ENCODE measurements at places on chromosomes 13 and 19.
A peak's percentile ranks its signal among the peaks of the same experiment; 100 is the strongest.

DNA sequence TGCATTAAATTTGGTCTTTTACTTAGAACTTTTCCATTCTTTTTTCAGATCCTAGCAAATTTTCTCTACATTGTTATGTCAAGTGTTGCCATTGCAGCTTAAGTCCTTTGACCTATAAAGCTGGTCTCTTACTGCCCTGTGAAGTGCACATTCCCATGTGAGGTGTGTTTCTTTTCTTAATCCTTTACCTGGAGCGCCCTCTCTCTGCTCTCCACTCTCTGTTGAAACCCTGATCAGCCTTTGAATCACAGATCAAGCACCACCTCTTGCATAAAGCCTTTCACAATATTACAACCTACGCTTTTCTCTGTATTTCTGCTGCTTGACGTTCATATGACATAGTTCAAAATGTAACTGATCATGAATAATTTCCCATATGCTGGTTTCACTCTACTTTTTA, 84.8 kb downstream of the PCDH17 start:
- DNase-seq, result no peak

- DNase-seq, result no peak
Observed at GRCh38 chr13:65287405-65287804, 1942.7 kb downstream of the PCDH9 start.

DNA sequence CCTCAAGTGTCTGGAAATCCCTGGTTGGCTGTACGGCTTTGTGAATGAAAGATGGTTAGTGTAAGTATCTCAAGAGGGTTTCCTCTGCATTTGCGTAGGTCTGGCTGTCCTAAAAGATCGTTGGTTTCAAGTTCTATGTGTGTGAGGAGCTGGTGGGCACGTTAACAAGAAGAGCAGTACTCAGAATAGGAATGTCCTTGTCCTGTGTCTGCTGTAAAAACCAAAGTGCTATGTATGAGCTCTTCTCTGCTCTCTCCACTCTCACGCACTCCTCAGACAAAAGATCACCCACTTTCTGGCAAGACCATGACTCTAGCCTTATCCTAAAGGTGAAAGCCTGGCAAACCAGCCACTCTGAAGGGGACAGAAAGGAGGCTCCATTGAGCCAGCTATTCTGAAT, 39.1 kb downstream of the USP12 start:
- no peak for DNase-seq

DNA sequence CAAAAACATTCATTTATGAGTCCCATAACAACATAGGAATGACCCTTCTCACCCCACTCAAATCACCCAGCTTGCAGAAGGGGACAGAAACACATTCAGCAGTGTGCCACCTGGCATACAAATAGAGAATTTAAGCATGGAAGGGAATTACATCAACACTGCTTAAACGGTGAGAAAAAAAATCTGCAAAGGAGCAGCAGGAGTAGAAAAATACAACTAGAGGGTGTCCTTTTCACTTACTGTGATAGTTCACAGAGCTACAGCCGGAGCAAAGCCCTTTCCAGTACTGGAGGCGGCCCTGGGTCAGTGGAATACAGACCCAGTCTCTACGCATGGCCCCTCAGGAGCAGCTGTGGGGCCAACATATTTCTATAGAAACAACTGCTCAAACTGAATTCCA, 764.3 kb upstream of the ARGLU1 start:
- DNase-seq, result no peak

DNA sequence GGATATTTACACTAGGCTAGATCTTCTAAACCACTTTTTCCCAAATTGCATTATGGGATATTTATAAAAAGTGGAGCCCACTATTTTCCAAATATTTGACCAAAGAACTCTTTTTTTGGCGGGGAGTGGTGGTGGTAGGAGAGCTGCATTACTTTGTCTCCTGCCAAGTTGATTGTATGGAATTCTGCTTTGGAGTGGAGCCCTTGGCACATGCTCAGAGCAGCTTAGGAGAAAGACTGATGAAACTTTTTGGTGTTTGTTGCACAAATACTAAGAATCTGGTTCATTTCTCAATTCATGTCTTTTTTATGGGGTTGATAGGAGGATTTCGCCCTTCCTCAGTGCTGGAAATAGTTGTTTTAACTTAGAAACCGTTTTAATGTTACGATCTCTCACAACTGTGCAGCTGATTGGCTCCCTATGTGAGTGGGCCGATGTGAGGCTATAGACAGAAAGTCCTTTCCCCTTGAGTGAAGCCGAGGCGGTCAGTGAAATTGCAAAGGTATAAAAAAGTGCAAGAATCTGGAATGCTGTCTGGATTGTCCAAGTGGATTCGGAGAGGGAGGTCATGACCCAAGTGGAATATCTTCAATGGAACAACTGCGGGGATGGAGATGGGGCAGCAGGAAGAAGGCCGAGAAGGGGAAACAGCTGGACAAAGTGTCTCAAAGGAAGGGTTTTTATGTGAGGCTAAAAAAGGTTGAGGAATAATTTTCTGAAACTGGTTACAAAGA, 415.9 kb downstream of the FGF9 start:
- no peak for DNase-seq

- DNase-seq, result peak; percentile 78
Observed at GRCh38 chr19:1025960-1026782, at the start of gene CNN2. Gene CNN2, plus strand, starts transcription at chr19:1026608. Its CDS starts 54 bp downstream, at chr19:1026662.

DNA sequence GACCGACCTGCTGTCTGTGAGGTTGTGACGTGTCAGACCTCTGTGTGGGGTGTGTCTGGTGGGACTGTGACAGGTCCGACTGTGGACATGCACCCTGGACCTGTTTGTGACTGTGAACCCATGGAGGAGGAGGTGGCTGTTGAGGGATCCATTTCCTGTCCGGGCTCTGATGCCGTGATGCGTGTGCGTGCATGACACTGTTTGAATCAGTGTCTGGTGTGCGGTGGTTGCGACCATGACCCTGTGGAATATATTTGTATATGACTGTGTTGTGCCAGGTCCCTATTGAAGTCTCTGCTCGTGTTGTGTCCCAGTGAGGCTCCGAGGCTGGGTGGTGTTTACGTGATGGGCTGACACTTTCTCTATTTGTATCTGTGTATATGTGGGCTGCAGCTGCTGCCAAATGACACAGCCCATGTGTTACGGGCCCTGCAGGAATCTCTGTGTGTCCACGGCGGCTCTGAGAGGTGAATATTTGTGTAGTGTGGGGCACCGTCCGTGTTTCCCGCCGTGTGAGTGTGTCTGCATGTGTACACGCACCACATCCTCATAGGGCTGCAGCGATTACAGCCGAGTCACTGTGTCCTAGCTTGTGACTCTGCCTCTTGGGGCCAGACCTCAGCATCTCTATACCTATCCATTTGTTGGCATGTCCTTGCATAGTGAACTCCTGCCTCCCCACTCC, 18.3 kb downstream of the CCDC97 start:
- DNase-seq, result no peak

DNA sequence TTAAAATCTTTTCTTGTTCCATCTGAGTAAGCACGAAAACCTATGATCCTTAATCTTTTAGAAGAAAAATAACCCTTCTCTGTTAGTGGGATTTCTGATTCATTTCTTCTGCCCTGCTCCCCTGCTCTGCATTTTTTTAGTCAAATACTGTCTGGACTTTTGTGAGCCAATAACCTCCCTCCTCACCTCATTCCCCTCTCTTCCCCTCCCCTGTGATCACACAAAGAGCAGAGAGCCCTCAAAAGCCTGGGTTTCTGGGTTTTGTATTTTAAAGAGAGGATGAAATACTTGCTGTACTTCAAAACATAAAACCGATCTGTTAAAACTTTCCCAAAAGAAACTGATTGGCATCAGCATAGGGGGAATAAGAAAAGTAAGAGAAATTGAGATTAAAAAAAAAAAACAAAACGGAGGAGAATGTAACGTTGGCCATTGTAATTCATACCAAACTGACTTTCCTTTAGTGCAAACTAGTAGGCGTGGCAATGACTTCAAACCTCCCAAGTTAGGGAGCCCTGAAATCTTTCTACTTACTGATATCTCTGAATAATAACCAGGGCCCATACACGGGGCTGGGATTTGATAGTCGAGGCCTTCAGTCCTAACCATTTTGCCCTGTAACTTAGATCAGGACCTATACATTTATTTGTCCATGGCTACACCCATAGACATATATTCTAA, 232.9 kb downstream of the TM9SF2 start:
- DNase-seq, result no peak

- DNase-seq, result no peak
Observed at GRCh38 chr13:70473907-70474306, 365.7 kb upstream of the KLHL1 start.

GRCh38 chr13:113342820-113343691, 20.9 kb downstream of the GRTP1 start:
- DNase-seq, result no peak

- no peak for DNase-seq
Observed at GRCh38 chr13:82344867-82345266, 1537.4 kb downstream of the SLITRK1 start.

- DNase-seq, result no peak
Observed at GRCh38 chr19:45514376-45515051, 7.2 kb downstream of the VASP start.

DNA sequence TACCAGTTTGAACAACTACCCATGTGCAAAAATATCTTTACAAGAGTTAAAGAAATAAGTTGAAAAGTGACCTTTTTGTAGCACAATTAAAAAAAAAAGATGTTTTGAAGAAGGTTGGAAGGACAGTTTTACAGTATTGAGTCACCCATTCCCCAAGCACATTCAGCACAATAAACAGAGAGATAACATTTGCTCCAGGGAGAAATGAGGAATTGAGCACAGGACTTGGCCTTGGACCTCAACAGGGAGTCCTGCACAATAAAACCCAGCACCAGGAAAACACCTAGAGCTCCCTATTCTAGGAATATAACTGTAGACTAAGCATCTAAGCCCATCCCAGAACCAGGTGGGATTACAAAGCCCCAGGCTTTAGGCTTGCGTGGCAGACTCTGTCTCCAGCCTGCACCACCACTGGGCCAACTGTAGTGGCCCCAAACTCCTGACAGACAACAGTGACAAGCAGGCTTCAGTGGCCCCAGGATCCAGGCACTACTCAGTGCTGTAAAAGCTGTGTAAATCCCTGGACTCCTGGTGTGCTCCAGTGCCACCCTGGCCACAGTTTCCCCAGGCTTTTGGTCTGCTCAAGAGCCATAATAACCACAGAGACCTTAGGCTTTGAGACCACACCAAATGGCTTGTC, 857.2 kb downstream of the SLITRK1 start:
- no peak for DNase-seq

- DNase-seq, result no peak
Observed at GRCh38 chr13:23822252-23822824, 66.9 kb downstream of the MIPEP start.

- DNase-seq, result peak; percentile 38
Observed at GRCh38 chr19:17977021-17977420, 10.1 kb downstream of the KCNN1 start.

GRCh38 chr13:105702441-105702840, 833.0 kb downstream of the EFNB2 start:
- no peak for DNase-seq

GRCh38 chr13:26476111-26476781, 81.2 kb upstream of the WASF3 start:
- no peak for DNase-seq

GRCh38 chr13:75437582-75438318, 44.2 kb downstream of the TBC1D4 start:
- DNase-seq, result no peak

DNA sequence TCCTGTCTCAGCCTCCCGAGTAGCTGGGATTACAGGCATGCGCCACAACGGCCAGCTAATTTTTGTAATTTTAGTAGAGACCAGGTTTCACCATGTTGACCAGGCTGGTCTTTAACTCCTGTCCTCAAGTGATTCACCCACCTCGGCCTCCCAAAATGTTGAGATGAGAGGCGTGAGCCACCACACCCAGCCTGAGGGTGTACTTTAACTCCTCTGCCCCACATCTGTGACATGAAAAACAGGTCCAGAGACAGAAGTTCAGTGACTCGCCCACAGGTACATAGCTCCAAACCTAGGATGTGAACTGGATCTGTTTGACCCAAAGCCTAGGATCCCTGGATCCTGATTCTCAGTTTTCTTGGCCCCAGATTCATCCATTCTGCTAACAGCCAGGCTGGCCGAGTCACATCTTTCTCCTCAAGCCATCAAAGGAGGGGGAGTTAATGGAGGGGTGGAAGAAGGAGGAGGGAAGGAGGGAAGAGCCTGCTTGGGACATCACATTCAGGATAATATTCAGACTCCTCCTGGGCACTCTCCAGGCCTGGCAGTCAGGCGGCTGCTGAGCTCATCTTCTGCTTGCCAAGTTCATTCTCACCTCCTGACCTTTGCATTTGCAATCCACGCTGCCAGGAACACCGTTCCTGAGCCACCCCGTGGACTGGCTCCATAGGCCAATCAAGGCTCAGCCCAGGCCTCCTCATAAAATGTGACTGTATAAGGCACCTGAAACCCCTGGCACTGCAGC, 3.1 kb downstream of the SPC24 start:
- no peak for DNase-seq

DNA sequence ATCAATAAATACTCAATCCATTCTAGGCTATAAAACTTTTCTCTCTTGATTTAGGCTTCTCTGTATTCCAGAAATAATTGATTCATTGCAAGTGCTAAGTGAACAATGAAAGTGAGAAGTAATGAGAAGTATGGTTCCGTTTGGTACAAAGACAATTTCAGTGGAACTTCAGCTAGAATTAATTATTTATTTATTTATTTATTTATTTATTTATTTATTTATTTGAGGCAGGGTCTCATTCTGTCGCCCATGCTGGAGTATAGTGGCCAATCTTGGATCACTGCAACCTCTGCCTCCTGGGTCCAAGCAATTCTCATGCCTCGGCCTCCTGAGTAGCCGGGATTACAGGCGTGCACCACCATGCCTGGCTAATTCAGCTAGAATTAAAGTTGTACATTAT, 262.1 kb downstream of the B3GLCT start:
- DNase-seq, result no peak

DNA sequence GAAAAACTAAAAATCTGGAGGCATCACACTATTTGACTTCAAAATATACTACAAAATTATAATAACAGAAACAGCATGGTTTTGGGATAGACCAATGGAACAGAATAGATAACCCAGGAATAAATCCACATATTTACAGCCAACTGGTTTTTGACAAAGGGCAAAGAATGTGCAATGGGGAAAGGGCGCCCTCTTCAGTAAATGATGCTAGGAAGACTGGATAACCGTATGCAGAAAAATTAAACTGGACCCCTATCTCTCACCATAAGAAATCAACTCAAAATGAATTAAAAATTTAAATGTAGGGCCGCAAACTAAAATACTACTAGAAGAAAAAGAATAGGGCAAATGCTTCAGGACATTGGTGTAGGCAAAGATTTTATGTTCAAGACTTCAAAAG, 440.5 kb upstream of the SGCG start:
- no peak for DNase-seq

GRCh38 chr19:49651029-49651819, 9.2 kb downstream of the SCAF1 start:
- DNase-seq, result no peak

- no peak for DNase-seq
Observed at GRCh38 chr13:91142572-91142971, 204.9 kb upstream of the MIR17HG start.

DNA sequence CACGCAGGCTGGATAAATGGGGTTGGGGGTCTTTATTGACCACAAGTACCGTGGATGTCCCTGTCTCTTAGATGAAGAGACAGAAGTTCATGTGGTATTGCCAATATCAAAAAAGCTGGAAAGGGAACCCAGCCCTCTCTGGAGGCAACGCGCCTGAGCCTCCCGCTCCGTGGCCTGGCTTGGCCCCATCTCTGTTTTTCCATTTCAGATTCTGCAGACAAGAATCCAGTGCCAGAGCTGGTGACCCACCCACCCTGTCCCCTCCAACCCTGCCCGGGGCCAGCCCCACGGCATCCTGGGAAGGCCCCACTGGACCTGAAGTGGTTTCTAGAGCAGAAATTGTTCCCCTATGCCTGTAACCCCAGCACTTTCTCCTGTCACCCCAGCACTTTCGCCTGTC, 57.7 kb downstream of the PTPRS start:
- no peak for DNase-seq

GRCh38 chr19:17125728-17126677, 50.4 kb downstream of the MYO9B start:
- peak; percentile 91 for DNase-seq

Measured in inflammatory macrophage treated with lipopolysaccharide for 1 hour (primary cell).